ENCODE measurements at places on chromosomes 1 and 21. TPM values are rescaled to one million over a fixed set of nuclear protein-coding genes. Genes with fewer than 3 reads are reported as not detected.

CRP gene
- total RNA-seq: not detected

DNA sequence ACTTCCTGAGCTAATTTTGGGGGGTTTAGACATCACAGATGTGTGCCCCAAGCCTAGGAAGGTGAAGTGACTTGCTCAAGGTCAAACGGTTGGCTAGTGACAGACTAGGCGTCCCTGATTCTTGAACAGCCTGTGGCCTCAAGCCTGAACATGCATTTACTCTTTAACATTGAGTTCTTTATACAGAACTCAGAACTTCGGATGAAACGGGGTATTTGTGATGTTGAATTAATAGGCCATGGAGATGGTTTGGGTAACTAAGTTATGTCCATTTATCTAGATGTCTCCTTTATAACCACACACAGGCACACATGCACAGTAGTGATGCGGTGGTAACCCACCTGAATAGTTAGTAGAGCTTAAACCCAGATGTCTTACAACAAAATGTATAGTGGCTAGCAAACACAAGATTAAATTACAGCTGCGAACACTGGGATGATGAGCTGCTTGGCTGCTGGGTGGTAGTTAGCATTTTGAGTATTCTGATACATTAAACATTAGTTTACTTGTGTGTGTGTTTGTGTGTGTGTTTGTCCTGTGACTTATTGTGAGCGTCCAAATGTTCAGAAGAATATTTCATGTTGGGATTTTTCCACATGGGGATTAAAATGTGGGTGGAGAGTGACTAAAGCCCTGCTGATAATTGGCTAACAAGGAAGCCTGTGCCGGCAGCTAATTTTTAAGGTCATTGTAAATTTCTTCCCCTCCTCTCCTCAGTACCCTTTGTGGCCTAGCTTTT lies 2.3 kb downstream of the ATP1A1 start:
- DNase-seq: no peak

DNA sequence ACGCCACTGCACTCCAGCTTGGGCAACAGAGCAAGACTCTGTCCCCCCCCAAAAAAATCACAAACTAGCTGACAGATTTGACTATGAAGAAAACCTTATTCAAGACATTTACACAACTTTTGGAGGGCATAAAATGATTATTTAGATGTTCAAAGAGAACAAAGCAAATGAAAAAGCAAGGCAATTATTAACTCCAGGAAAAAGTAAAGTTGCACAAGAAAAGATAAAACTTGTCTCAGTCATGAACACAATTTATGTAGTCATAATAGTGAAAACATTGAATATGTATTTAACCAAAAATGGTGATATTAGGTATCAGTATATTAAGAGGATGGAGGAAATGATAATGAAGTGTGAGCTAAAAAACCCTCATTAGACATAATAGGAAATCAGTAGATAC lies 11.9 kb upstream of the TARDBP start:
- no peak for DNase-seq

DNA sequence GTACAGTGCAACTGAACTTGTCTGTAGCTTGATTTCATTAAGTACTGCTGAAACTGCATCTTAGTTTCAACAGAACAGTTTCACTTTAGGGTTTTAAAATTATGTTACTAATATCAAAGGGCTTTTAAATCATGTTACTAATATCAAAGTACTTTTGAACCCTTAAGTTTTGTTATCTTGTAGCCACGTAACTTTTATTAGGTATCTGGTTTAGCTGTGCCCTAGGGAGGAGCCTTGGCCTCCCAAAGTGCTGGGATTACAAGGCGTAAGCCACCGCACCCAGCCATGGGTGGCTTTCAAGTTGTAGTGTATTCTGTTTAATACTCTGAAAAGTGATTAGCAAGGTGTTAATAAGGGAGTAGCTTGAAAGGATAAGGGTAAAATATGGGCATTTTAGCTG lies 2.0 kb downstream of the KDM4A start:
- DNase-seq: no peak

DNA sequence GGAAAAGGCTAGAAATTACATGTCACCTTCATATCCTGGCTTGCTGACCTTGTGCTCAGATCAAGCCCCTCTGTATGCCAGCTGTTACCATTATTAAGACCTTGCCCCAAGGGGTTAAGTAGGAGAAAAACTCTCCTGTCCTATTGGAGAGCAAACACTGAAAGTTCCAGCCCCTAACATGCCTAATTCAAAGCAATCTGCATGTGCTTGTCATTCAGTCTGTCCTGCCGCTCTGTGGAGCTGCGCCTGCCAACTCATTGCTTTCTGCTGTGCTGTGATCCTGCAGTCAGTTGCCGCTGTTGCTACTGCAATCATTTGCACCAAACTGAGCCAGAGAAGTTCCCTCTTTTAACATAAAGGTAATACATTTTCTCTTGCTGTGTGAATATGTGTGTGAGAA lies 113.4 kb downstream of the DISP1 start:
- DNase-seq: peak; percentile 87

GRCh38 chr1:204880906-204881305 lies 10.2 kb downstream of the NFASC start:
- DNase-seq: no peak

GRCh38 chr1:169133228-169133576 lies 26.7 kb downstream of the ATP1B1 start:
- no peak for DNase-seq

- DNase-seq: no peak
These were observed 27.3 kb upstream of the MED18 start for GRCh38 chr1:28301368-28302174.

- DNase-seq: no peak
These were observed 155.9 kb downstream of the DISP1 start for GRCh38 chr1:222970711-222971110.

PALMD gene
- total RNA-seq: not detected

PIGM gene
- total RNA-seq: 5.9 TPM

DNA sequence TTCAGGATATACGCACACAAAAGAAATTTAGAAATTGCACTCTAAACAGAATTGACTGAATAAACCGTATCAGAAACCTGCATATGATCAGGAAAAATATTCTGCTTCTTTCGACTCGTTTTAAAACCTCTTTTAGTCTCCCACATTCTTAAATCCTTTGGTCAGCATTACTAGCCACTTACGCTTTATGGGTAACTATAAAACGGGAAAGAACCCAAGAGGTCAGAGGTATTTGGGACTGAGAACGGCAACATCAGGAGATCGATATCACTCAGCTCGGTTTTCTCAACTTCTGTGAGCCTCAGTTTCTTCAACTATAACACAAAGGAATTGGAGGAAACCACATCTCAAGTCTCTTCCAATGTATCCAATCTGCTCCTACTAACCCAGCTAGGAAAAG lies 36.4 kb upstream of the ANGPTL7 start:
- DNase-seq: no peak

GRCh38 chr1:168386492-168386891 lies 105.8 kb downstream of the TBX19 start:
- no peak for DNase-seq

DNA sequence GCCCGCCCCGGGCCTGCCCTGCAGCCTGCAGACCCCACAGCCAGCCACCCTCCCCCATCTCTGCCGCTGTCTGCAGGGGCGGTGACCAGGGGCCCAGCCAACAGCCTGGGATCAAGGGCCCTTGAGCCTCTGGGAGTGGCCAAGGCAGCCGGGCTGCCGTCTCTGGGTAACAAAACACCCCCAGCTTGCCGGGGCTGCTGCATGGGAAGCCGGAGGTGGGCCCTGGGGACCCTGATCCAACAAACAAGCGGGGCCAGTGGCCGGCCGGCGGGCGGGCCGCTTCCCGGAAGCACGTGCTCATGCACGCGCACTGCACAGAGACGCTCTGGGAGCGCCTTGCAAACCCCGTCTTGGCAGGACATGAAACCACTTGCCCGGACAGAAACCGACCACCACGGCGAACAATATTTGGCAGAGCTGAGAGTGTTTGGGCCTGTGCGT lies 13.2 kb downstream of the MEGF6 start:
- peak; percentile 36 for DNase-seq

- no peak for DNase-seq
These were observed 1.2 kb upstream of the KCNE1 start for GRCh38 chr21:34513129-34513675.
